ENCODE measurements at places on chromosomes 6 and 20.

- DNase-seq: no peak
These were observed 6.3 kb downstream of the SDCBP2 start for GRCh38 chr20:1322511-1323245.

DNA sequence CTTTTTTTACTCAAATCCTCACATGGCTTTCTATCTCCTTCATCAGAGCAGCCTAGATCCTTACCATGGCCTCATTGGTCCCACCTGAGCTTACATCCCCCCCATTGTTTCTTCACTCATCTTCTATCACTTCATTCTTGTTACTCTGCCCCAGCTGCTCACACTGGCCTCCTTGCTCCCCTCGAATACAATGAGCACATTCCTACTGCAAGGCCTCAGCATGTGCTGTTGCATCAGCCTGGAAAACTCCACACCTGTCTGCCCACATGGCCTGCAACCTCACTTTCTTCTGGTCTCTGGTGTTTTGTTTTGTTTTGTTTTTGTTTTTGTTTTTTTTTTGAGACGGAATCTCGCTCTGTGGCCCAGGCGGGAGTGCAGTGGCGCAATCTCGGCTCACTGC, 212.6 kb downstream of the TBX18 start:
- DNase-seq: no peak

DNA sequence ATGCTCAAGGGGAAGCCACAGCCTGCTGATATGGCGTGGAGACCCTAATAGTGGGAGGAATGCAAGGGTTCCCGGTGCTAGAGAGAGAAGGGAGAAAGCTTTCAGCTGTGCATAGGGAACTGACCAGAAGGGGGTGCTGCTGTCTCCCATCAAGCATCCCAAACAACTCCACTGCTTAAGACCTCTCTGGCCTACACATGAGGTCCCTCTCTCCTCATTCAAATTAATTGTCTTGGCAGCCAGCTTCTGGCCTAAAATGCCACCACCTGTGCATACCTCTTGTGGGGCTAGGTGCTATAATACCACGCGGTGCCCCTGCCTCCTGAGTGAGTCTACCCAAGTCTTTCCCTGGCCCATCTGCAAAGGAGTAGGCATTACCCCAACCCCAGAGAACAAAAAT, 14.5 kb downstream of the ADISSP start:
- DNase-seq: peak; percentile 10

DNA sequence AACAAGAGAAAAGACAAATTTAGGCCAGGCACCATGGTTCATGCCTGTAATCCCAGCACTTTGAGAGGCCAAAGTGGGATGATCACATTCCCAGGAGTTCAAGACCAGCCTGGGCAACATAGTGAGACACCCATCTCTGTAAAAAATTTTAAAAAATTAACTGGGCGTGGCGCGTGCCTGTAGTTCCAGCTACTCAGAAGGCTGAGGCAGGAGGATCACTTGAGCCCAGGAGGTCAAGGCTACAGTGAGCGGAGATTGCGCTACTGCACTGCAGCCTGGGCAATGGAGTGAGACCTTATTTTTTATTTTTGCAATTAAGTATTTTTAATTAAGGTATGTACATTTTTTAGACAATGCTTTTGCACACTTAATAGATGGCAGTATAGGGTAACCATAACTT, 3.3 kb downstream of the MTHFD1L start:
- no peak for DNase-seq

- no peak for DNase-seq
These were observed 169.0 kb downstream of the FUT9 start for GRCh38 chr6:96184798-96185197.

GRCh38 chr20:32108814-32109391, 611 bp upstream of the TM9SF4 start:
- DNase-seq: no peak

DNA sequence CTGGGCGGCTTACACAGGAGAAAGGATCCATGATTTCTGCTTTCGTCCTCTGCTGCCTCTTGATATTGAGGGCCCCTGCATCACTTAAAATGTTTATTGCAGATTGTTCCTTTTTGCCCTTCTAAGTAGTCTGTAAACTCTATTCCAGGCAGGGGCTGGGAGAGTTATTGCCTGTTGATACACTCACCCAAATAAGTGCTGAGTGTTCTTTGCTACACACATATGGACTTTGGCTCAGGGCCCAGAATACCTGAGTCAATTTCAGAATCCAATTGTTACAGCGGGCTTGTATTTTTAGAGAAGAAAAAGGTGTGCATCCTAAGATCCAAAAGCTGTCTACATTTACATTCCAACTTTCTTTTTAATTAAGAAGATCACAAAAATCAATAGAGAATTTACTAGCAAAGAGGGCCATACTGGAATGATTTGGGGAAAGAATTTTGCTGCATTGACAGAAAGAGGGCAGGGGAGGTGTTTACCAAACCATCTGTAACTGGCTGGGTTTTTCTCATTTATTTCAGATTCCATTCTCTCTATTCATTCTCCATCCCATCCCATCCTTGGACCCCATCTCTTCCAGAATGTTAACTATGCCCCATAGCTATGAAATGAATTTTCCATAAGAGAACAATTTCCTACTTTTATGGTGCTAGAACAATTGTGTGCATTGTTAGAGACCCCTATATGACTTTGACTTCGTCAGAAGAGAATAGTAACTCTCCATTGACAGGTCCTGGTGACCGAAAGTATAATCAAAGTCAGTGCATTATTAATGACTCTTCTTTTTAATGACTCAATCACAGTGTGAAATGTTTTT, 959.9 kb upstream of the FLRT3 start:
- no peak for DNase-seq

GRCh38 chr6:159042003-159042825, 2.6 kb downstream of the TAGAP start:
- DNase-seq: peak; percentile 50

- DNase-seq: no peak
These were observed 1.3 kb downstream of the SLC22A16 start for GRCh38 chr6:110475066-110475653.

DNA sequence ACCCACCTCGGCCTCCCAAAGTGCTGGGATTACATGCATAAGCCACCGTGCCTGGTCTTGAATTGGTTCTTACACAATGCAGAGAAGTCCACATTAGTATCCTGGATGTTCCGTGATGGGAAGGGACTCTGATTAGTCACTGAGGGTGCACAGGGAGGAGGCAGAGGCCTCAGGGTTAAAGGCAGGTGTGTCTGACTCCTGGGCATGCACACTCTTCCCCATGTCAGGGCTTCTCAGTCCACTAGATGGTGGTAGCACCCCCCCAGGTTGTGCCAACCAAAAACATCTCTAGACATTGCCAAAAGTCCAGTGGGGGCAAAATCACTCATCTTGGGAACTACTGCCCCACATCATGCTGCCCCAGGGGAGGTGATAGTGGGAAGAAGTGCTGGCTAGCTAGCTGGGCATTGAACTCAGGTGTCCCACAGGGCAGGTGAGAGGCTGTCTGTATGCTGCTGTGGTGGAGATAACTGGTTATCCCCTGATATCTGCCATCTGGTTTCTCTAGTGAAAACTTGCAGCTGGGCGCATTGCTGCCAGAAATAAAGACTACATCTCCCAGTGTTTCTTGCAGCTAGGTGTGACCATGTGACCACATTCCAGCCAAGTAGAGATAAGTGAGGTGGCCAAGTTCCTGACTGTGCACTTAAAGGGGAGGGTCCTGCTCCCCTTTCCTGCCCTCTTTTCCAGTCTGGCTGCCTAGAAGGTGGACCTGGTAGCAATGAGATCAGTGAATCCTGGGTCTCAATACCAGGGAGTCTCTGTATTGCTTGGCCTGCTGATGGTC, 8.4 kb upstream of the NSFL1C start:
- no peak for DNase-seq

GRCh38 chr6:56628105-56628504, 14.6 kb downstream of the DST start:
- no peak for DNase-seq

DNA sequence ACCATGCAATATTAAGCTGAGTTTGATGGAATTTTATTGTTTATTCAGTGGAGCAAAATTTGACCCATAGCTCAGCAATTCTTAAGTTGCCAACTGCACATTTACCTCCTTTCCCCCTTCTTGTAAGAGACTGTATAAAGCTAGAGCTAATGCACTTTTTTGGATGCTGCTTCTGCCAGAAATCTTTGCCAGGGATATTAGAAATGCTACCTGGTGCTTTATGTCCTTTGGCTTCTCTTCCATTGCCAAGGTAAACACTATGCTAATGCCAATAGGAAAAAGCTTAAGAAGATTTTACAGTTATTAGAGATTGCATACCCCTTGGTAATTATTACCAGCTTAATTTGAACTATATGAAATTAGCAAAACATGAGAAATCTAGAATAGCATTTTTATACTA, 79.0 kb upstream of the OGFRL1 start:
- no peak for DNase-seq

DNA sequence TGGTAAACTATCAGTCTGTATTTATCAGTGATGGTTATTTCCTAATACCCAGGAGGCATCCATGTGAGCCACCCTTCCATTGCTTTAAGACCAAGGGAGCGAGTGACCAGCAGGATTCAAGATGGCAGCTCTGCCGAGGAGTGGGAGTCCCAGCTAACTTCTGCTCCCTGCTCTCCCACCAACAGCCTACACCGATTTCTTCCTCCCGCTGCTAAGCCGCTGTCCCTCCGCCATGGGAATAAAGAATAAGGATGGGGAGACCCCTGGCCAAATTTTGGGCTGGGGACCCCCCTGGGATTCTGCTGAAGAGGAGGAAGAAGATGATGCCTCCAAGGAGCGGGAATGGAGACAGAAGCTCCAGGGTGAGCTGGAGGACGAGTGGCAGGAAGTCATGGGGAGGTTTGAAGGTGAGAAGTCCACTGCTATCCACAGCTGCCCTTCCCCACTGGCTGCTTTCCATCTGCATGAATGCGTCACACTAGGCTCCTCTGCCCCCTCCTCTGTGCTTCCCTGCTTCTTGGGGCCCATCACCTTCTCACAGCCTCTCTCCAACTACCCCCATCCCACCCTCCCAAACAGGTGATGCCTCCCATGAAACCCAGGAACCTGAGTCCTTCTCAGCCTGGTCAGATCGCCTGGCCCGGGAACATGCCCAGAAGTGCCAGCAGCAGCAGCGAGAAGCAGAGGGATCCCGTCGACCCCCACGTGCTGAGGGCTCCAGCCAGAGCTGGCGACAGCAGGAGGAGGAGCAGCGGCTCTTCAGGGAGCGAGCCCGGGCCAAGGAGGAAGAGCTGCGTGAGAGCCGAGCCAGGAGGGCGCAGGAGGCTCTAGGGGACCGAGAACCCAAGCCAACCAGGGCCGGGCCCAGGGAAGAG, 10.3 kb downstream of the NFKBIL1 start:
- DNase-seq: no peak

- no peak for DNase-seq
These were observed 551.2 kb downstream of the CDH26 start for GRCh38 chr20:60509407-60509806.

GRCh38 chr6:30682143-30683117, 4.0 kb downstream of the PPP1R18 start:
- DNase-seq: peak; percentile 74

- no peak for DNase-seq
These were observed 1.2 kb upstream of the PHACTR2 start for GRCh38 chr6:143676437-143677045.

- DNase-seq: no peak
These were observed 1142.8 kb upstream of the EYS start for GRCh38 chr6:66849843-66850242.

DNA sequence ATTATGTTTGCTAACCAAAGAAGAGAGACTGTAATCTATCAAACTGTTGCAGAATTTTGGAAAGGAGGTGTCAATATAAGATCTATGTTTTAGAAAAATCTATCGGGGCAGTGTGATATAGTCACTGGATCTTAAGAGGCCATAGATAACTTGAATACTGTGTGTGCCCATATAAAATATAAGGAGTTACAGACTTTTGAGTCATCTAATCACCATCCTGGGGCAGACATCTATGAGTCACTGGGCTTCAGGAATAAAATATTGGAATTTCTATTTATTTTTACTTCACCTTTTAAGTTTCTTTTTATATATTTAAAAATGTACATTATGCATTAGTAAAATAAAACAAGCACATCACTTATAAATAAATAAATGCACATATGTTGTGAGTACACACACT, 509.3 kb upstream of the MAN1A1 start:
- DNase-seq: no peak

- DNase-seq: no peak
These were observed 34.6 kb upstream of the CALHM6 start for GRCh38 chr6:116426551-116426950.

GRCh38 chr20:52766645-52767435, 205.3 kb upstream of the TSHZ2 start:
- DNase-seq: no peak

DNA sequence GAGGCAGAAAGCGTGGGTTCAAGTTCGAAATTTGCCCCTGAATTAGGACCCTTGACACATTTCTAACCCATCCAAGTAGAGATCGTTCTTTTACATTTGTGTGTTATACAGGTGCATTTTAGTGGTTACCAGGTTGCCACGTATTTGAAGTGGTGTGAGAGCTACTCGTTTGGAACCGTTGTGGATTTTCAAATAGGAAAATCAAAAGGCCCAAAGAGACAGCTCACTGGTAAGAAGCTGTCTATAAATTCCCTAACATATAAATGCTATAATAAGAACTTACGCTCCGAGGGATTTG, 1.6 kb upstream of the REV3L start:
- DNase-seq: no peak

DNA sequence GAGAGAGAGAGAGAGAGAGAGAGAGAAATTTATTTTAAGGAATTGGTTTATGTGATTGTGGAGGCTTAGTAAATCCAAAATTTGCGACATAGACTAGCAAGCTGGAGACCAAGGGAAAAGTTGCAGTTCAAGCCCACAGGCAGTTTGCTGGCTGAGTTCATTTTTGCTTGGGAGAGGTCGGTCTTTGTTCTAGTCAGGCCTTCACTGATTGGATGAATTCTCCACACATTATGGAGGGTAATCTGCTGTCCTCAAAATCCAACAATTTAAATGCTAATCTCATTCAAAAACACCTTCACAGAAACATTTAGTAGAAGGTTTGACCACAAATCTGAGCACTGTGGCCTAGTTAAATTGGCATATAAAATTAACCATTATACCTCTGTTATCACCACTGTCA, 439.6 kb downstream of the EPM2A start:
- DNase-seq: no peak

DNA sequence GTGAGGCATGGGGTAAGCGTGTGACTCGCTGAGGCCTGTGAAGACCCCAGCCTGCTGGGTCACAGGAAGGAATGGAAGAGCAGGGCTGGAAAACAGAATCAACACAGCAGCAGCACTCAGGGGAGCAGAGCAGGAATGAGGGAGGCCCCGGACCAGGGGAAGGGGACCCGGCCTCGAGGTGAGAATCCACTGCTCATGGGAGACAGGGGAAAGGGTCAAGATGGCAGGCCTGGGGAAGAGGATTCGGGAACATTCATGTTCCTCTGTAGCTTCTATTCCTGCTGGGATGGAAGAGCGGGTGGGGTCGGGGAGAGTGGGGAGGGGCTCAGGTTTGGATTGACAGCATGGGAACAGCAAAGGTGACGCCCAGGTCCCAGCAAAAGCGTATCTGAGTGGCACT, 59.4 kb downstream of the NPEPL1 start:
- DNase-seq: no peak

DNA sequence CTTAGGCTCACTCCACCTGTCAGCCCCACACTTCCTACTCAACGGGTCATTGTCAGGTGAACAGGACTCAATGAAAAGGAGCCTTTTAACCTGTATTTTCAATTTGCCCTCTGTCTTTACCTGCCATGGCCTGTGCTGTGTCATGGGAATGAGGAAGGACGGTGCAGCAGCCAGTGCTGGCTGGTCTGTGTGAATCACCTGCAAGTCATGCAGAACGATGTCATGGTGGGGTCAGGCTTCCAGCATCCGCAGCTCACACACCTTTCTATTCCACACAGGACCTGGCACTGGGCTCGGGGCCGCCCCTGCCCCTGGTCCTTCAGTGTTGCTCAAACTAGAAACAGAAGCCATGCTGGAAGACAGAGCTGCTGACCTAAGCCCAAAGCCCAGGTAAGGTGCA, 188.7 kb upstream of the GMDS start:
- DNase-seq: no peak
